ENCODE measurements at places on chromosomes 7 and 10.

DNA sequence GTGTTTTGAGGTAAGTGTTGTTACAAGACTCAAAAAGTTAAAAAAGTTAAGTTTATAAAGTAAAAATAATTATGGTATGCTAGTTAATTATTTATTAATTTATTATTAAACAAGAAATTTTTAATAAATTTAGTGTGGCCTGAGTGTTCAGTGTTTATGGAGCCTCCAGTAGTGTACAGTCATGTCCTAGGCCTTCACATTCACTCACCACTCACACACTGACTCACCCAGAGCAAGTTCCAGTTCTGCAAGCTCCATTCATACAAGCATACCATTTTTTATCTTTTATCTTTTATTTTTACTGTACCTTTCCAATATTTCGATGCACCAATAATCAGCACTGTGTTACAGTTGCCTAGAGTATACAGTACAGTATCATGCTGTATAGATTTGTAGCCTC, 381.2 kb upstream of the MGMT start:
- no peak for DNase-seq

DNA sequence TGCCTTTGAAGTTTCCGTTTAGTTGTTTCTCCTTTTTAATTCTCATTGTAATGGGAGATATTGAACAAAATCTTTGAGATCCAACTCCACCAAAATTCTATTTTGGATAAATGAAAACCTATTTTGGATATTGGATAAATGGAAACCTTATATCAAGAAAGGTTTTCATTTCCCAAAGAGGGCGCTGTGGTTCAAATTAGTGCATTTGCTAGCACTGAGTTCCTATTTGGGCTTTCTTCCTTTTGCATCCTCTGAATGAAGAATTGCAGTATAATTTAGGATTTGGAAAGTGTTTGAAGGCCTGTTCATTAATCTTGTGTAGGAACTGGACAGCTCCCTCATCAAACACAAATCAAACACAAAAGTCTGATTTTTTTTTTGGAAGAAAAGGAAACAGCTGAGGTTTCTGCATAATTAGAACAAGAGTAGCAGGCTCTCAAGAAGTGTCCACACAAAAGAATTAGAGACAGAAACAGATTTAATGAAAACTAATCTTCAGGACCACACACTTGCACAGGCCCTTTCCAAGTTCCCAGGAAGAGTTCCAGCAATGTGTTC, 80.8 kb upstream of the KLF14 start:
- peak; percentile 39 for DNase-seq

DNA sequence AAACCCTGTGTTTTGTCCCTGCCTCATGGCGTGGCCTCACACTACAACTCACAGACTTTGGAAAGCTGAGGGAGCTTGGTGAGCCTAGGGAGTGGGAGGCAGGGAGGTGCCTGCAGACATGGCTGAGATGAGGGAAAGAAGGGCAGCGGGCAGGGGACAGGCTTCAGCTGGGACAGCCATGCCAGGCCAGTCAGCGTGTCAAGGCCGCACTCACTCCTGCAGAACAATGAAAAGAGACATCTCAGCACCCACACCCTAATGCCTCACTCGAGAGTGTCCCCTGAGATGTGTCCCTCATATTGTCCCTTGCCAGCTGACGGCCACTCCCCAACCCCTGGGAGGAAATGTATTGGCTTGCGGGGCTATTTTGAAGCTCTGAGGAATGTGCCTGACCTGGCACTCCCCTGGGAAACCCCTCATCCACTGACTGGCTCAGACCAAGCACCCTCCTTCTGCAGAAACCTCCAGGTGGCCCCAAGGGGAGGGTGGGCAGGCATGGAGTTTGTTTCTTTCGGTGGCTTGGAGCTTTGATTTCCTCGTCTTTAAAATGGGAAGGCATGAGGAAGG, 31.6 kb downstream of the SH3PXD2A start:
- no peak for DNase-seq

- no peak for DNase-seq
Observed at GRCh38 chr7:91266067-91266688, 1.9 kb downstream of the FZD1 start.

DNA sequence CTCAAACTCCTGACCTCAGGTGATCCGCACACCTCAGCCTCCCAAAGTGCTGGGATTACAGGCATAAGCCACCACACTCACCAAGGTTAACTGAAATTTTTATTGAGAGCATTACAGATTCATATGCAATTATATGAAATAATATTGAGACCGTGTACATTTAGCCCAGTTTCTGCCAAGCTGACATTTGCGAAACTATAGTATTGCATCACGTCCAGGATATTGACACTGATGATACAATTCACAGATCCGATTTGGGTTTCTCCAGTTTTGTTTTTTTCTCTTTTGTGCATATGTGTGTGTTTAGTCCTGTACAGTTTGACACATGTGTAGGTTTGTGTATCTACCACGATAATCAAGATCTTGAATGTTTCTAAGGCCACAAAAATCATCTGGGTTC, 627.9 kb upstream of the FOXK1 start:
- no peak for DNase-seq

- DNase-seq = peak; percentile 78
Observed at GRCh38 chr7:139104091-139104450, 5.4 kb downstream of the ZC3HAV1 start.

GRCh38 chr10:114397651-114398145, 6.6 kb downstream of the AFAP1L2 start:
- no peak for DNase-seq

GRCh38 chr7:143979998-143980397, 20.1 kb upstream of the OR6B1 start:
- no peak for DNase-seq

DNA sequence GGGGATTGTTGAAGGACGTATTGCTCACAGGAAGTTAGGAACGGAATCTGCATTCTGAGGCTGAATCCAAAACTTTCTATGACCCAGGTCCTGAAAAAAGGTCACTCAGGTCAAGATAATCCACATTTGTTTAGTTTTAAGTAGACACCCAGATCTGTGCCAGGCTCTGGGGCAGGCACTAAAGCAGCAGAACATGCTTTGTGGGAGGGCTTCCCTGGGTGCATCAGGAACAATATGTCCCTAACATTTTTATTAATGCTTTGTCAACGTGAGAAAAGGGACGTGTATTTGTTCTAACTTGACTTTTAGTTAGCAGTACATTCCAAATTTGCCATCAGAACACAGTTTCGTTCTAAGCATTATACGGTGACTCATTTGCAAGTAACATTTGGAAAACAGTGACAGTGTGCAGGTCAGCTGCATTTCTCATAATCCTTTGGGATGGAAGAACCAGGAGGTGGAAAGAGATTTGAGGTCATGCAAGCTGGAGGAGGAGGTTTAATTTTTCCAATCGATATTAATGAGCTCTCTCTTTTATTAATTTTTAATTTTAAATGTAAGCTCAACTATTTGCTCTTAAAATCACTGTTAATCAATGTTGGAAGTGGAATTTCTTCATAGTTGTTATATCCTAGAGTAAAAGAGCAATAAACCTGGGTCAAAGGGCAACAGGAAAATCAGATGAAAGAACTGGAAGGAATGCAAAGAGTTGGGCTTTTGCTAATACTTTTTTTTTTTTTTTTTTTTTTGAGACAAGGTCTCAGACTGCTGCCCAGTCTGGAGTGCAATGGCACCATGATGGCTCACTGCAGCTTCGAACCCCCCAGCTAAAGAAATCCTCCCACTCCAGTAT, 35.0 kb downstream of the TAS2R41 start:
- DNase-seq = no peak

- DNase-seq = no peak
Observed at GRCh38 chr10:89303161-89303560, 1.3 kb downstream of the IFIT2 start.

DNA sequence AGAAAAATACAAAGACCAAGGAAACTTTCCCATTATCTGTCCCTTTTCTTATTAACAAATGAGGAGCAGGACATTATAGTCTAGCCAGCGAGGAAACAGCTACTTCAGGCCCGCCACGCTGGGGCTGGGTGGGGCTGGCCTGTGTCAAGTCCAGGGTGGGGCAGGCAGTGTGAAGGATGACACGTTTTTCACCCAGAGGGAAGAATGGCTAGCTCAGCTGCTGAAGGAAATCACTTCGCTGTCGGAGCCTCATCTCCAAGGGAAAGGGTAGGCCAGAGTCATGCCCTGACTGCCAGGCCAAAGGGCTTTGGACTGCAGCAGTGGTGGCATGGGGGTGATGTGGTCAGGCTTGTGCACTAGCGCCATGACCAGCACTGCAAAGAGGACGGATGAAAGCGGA, 24.4 kb downstream of the COL13A1 start:
- no peak for DNase-seq

DNA sequence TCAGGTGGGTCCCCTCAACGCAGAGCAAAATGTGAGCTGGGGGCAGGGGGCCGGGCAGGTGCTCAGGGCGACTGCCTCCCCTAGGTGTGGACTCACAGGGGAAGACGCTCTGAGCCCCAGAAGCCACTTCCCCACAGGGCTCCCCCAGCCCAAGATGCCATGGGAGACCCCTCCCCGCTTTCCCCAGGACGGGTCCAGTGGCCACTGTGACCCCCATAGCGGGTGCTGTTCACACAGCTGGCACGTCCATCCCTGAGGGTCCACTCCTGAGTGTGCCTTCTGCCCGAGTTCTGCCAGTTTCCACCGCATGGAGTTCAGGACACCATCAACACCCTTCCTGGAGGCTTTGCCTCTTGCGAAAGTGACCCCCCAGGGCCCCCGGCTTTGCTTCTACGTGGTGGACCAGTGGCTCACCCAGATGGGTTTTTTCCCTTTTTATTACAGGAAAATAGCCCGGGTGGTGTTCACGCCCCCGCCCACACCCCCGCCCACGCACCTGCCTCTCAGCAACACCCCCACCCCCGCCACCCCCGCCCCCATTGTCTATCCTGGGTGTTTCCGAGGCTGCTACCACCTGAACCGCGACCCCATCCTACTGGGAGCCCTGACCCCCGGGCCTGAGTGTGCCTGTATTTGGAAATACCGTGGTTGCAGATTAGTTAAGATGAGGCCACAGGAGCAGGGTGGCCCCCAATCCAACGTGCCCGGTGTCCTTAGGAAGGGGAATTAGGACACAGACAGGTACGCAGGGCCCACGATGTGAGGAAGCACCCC, 32.0 kb downstream of the ADAP1 start:
- DNase-seq = peak; percentile 55

GRCh38 chr10:30057894-30058556, 1.4 kb downstream of the JCAD start:
- DNase-seq = no peak

DNA sequence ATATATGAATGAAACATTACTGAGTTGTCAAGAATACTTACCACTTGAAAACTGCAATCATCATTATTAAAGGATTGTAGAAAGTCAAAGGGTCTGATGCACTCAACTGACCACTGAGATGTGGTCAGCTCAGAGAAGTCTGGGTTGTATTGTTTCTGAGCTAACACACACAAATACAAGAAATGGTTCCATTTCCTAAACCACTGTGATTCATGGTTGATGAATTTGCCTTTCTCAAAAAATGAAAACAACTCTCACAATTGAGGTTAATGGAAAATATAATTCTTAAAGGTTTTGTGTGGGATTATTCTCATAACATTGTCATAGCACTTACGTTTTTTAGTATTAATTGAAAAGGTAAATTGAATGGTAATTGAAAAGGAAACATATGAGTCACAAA, 45.6 kb upstream of the TAS2R16 start:
- DNase-seq = no peak

DNA sequence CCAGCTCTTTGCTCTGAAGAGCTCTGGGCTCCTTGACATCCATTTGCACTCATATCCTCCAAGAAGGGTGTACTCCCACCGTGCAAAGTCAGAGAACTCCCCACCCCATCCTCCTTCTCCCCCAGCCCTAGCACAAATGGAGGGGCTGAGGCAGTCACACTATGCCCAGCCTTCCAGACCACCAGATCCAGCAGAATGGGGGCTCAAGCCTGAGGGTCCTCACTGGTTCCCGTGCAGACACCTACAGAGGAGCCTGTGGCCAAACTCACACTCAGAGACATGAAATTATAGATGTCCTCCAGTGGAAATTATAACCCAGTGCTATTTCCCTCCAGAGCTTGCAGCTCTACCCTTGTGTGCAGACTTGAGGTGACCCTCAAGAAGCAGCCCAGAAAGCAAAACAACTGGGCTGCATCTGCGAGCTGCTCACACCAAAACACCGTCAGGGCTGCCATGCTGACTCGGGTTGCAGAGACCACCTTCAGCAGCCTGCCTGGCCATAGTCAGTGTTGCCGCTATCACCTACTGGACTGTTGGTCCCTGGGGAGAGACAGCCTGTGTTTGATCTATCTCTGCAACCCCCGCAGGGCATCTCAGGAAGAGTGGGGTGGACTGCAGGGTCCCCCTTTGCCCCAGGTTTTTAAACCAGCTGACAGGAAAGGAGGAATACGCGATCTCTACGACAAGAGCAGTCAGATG, 7.4 kb downstream of the ZNF488 start:
- no peak for DNase-seq

DNA sequence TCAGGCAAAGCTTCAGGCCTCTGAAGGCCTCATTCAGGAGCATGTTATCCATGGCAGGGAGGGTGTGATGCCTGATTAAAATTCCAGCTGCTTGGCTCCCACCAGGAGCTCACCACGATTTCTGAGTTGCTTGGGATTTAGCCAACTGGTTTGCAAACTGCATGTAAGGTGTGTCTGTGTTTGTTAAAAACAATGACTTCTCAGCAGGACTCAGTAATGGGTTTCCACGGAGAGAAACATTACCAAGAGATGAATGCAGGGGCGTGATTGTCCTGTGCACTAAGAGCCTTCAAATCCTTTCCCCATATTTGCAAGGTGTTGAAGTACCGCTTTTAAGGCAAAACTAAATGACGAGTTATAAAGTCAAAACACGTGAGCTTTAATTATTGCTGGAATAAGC, 88.8 kb upstream of the BTBD16 start:
- DNase-seq = no peak

- no peak for DNase-seq
Observed at GRCh38 chr7:80883154-80884025, 35.5 kb downstream of the SEMA3C start.

DNA sequence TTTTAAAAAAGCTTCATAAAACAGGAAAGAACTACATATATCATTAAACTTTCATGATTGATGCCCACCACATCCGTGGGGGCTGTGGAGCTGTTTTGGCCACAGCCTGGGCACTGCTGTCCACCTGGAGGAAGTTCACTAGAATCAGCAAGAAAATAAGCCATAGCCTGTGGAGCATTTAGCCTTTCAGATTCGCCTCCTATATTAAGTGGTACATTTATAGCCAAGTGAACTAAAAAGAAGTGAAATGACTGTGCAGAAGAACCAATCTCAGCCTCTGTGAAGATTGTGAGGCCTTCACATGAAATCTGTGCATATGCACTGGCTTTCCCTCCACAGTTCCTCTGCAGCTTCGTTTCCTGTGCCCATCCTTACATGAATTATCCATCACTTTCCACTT, 23.5 kb downstream of the WNT16 start:
- DNase-seq = no peak
